ENCODE measurements at places on chromosomes 5 and 9. TPM values are rescaled to one million over a fixed set of nuclear protein-coding genes. Genes with fewer than 3 reads are reported as not detected.
A peak's percentile ranks its signal among the peaks of the same experiment; 100 is the strongest.

Gene PCDHGA12
- total RNA-seq = 11.6 TPM

Gene ANKRD31
- total RNA-seq = 0.19 TPM

Gene IFNA4
- not detected for total RNA-seq

Gene ACOT12
- total RNA-seq = 0.14 TPM

Gene ARID3C
- total RNA-seq = not detected

Gene PLAC8L1
- total RNA-seq = not detected

Gene ARL14EPL
- total RNA-seq = not detected

Gene SPTLC1
- total RNA-seq = 39.3 TPM

Gene SPATA31E1
- total RNA-seq = not detected

- no peak for DNase-seq
These were observed 12.5 kb upstream of the ZDHHC11 start for GRCh38 chr5:863244-863805.

- no peak for DNase-seq
These were observed 5.7 kb upstream of the SMU1 start for GRCh38 chr9:33082128-33082527.

DNA sequence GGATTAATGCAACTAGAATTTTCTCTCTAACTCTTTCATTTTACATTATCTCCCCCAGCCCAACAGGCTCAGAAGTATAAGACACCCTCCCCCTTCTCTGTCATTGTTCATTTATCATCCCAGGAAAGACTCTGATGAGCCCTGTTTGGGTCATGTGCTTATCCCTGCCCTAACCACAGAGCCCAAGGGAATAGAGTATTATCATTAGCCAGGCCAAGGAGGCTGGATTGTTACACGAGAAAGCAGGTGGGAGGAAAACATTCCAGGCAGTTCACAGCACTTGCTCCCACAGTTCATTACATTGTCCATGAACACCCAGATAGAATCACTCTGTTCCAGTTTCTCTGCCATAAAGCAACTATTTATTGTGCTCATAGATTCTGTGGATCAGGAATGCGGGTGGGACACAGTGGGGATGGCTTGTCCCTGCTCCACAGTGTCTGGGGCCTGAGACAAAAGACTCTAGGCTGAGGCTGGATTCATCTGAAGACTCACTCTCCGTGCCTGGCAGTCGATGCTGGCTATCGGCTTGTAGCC, 59.5 kb upstream of the TMEM215 start:
- DNase-seq = no peak

- no peak for DNase-seq
These were observed 8.4 kb downstream of the UBTD2 start for GRCh38 chr5:172274951-172275753.

DNA sequence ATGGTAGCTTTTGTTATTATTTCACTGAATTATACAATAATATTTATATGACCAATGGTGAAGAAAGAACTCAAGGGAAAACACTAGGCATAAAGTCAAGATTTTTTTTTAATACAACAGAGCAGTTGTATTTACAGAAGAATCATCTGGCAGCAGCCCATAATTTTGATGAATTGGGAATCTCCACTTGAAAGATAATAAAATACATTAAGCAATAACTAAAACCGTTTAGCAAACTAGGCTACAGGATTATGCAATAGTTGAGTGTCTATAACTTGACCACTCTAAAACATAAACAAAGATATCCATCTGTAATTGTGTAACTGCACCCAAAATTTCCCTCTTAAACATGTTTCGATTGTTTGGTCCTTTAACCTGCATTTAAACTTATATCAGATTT, 80.8 kb downstream of the SNCAIP start:
- no peak for DNase-seq

- DNase-seq = no peak
These were observed 43.2 kb upstream of the PIK3R1 start for GRCh38 chr5:68172314-68172713.

- DNase-seq = no peak
These were observed 813.9 kb upstream of the CDH10 start for GRCh38 chr5:25458628-25459027.

DNA sequence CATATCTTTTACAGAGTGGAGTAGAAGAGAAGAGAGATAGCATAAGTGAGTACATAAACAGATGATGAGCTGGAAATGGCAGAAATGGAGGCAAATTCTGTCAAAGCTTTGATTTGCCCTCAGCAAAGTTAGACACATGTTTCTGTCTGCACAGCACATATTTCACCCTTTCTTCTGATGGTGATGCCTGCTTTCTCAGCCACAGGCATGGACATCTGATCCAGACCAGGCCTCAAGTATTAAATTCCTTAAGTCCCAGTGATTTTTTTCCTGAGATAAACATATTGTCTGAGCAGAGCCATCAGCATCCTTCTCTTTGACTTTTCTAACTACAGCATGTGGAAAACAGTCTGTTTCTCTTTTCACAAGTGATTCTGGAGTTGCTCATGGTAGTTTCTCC, 409.8 kb downstream of the MAN2A1 start:
- no peak for DNase-seq

DNA sequence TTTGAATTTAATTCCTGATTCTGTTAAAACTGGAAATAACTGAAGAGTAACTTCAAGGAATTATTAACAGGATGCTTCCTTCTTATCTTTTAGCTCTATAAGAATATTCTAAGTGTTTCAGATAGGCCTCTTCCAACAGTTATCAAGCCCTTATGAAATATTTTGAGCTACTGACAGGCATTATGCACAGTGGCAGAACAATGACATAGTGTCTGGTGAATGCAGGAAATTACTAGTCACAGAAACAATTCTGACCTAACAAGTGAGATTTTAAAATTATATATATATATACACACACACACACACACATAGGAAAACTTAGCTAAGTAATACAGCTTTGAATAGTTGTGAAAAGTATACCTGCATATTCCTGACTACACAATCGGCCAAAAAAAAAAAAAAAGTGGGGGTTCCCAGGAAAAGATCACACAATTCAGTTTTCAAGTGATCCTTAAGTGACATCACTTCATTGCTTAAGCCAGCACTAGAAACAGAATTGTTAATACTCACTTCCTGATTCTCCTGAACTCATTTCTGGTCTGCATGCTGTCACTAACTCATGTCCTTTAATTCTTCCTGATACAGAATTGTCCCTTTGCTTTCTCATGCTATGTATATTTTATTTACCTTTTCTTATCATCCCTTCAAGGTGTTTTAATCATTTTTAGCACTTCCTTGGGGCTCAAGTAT, 77.3 kb downstream of the SLC25A46 start:
- DNase-seq = no peak

DNA sequence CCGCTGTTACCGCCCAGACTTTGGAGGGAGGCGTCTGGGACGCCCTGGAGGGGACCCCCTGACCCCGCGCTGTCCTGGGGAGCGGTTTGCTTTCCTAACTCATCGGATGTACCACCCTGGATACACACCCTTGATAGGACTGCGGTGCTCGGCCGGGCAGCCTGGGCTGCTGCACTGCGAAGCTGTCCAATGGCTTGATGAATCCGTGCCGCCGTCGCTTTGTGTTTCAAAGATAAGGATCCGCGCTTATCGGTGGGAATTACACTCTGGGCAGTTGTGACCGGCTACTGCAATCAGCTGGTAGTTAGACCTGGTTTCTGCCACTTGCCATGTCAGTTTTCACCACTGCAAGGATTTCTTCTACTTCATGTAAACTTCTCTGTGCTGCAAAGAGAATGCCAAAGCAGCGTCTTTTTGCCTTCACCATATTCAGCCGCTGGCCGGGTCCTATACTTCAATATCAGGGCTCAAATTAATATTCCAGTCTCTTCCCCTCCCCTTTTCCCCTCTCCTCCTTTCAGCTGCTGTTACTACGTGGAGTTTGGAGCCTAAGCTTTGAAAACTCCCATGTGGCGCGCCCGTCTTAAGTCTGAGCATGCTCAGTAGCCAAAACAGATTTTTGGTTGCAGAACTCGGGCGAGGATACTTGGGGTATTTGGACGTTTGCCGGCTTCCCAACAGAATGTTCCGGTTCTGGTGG, 727 bp downstream of the SMAD5 start:
- DNase-seq = peak; percentile 84

DNA sequence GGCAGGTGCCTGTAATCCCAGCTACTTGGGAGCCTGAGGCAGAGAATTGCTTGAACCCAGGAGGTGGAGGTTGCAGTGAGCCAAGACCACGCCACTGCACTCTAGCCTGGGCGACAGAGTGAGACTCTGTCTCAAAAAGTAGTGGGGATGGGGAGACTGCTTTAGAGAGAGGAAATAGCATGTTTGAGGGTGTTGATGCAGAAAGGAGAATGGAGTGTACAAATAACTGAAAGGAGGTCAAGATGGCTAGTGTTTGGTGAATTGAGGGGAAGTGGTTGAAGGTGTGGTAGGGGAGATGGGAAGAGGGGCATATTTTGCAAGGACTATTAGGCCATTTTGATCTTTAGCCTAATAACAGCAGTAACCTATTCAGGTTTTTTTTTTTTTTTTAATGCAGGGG, 18.2 kb downstream of the TENT2 start:
- no peak for DNase-seq

- no peak for DNase-seq
These were observed 12.7 kb upstream of the TGFBI start for GRCh38 chr5:136015966-136016650.

- DNase-seq = peak; percentile 46
These were observed 82.1 kb downstream of the AMBP start for GRCh38 chr9:113995963-113996362.

DNA sequence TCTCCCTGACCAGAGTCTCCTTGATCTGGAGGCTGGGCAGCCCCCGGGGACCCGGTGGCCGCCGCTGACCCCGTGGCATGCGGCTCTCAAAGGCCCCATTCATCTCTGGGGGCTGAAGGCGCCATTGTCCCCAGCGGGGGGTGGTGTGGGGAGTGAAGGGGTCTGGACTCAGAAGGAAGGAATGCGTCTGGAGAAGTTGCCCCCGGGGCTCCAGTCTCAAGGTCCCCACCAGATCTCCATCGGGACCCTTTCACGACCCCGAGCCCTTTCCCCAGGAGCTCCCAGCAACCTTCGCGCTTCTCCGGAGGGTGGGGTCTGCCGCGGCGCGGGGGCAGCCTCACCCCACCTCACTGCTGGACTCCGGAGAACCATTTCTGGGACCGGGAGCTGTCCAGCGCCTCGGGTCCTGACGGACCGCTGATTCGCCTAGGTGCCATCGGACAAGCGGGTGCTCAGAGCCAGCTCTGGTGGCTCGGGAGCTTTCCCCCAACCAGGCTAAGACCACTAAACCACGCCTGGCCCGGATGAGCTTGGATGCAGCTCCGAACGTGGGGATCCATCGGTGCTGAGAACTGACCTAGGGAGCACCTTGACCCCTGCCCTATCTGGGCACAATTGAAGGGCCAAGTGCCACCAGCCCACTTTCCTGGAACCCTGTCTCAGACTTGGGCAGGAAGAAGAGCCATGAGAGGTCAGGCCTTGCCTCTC, 5.1 kb upstream of the PCDH1 start:
- peak; percentile 84 for DNase-seq

DNA sequence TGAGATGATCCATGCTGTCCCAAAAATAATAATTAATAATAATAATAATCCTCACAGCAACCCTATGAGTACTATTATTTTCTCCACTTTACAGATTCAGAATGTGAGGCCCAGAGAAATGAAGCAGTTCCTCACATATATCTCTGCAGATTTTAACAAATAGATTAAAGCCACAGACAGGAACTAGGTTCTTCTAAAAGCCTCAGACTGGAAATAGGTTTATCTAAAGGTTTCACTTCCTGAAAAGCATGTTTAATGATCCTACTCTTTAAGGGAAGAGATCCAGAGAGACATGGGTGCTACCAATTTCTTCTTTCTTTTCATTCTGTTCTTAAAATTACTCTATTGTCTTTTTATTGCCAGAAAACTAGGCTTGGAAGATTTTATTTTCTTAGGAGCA, 1079.4 kb upstream of the COX7C start:
- DNase-seq = no peak

- DNase-seq = no peak
These were observed 101.4 kb downstream of the LPAR1 start for GRCh38 chr9:110936719-110937452.

DNA sequence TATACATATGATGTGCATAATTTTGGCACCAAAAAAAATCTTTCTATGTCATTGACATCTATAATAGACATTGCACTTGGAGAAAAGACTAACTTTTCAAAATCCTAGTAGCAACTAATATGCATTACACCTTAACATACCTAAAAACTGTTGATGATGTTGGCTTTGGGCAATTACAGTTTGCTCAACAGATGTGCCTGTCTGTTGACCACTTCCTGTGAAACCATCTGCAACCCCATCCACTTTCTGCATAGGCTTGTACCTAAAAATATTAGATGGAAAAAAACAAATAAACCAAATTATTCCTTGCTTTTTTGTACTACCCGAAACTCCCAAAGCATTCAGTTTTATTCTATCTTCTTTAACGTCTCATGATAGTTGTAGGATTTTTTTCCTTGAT, 248.6 kb downstream of the RFX3 start:
- DNase-seq = no peak

DNA sequence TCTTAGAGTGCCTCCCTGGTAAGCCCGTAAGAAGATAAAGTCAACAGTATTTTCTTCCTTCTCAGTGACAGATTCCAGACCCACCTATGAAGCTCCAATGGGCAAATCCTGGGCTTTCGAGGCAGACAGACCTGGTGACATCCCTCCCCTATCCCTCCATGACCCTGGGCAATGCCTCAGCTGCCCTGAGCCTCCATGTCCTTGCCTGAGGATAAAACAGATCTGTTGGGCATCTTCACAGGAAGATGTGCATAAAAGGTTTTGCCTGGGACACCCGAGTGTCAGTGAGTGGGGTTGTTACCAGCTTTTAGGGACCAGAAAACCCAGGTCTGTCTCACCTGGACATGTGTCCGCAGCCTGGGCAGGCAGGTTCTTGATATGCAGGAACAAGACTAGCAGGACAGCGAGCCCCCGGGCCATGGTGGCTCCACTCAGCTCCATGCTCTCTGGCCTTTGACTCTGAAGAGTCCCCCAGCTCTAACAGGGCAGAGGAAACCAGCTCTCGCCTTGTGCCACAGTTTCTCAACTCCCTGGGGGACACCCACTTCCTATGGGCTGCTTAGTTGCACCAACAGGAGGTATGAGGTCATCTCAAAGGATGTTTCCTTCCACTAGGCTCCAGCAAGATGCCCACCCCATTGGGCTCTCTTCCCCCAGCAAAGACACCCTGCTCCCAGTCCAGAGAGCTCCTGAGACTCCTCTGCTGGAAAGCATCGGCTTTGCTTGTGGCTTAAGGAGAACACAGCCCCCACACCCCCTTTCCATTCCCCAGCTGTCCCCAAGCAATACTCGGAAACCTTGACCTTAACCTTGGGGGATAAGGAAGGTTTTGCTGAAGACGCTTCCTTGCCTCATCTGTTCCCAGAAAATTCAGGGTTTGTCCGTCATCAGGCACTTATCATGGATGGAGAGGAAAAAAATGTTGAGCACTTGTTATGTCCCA, at the start of gene FCN1:
FCN1 (minus strand) TSS at position 482 of the 943 bp plus-strand sequence; CDS start at position 441, 41 bp downstream.
- no peak for DNase-seq

GRCh38 chr9:6552033-6552432, 93.5 kb downstream of the GLDC start:
- DNase-seq = no peak
